Chondrocyte (in vitro differentiated cells): ENCODE measurements at places on chromosomes 6 and 20. TPM values are rescaled to one million over a fixed set of nuclear protein-coding genes. Genes with fewer than 3 reads are reported as not detected.

PPDPF gene
- total RNA-seq = 245 to 268 TPM (median 261 TPM) in 3 replicates

NRSN1 gene
- not detected in 3 replicates for total RNA-seq

PRL gene
- total RNA-seq = not detected in 3 replicates

HMGCLL1 gene
- 0.17 TPM in 1 of 3 replicates, not detected in the others for total RNA-seq

HLA-DRB5 gene
- not detected in 3 replicates for total RNA-seq

KCNK15 gene
- total RNA-seq = 0.59 to 1.6 TPM (median 0.77 TPM) in 3 replicates

NCOA3 gene
- total RNA-seq = 38.1 to 56.0 TPM (median 45.2 TPM) in 3 replicates

RGS17 gene
- 1.5 to 2.2 TPM (median 1.8 TPM) in 3 replicates for total RNA-seq

SLC52A3 gene
- not detected in 3 replicates for total RNA-seq

ULBP1 gene
- 2.8 to 29.8 TPM (median 29.8 TPM) in 3 replicates for total RNA-seq

HCRTR2 gene
- not detected in 3 replicates for total RNA-seq

HLA-DQB1 gene
- not detected in 3 replicates for total RNA-seq

DNA sequence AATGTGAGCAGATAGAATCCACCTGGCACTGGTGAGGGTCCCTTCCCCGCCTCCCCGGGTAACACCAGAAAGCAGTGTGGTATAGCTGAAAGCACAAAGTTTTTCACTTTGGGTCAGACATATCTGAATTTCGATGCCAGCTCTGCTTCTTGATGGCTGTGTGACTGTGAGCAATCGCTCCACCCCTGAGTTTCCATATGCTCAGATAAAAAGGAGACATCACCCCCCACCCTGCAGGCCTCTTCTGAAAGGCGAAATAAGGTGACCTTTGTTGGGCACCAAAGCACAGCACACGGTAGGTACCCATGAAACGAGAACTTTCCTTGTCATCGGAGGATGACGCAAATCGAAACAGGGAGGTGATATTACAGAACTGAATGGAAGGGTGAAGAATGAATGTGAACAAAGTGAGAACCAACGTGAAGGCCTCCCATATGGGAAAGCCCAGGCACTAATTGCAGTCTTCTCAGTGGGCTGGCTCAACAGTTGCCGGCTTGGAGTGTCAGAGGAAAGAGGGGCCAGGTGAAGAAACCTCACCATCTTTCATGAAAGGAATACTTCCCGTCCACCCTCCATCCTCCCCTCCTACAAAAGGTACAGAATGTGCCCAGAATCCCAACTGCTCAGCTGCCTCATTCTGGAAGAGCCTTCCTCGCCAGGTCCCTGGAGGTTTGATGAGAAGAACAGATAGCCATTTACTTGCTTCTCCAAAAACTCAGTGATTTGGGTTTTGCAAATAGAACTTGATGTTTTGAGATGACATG lies 61.8 kb downstream of the NFATC2 start:
- DNase-seq = no peak

DNA sequence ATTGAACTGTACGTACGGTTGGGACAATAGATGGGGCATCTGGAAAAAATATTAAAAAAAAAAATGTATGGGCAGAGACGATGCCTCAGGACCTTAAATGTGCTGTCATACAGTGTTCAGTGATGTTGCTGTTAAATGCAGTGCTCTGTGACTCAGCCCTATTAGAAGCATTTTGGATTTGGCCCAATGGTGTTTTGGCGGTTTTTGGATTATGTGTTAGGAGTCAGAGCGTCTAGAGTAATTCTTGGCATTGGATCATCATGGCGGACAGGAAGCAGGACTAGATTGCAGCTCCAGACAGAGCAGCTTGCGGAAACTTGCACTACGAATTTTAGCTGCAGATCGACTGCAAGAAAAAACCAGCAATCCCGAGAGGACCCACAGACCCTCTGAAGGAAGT lies 280.0 kb downstream of the SOX4 start:
- DNase-seq = no peak

DNA sequence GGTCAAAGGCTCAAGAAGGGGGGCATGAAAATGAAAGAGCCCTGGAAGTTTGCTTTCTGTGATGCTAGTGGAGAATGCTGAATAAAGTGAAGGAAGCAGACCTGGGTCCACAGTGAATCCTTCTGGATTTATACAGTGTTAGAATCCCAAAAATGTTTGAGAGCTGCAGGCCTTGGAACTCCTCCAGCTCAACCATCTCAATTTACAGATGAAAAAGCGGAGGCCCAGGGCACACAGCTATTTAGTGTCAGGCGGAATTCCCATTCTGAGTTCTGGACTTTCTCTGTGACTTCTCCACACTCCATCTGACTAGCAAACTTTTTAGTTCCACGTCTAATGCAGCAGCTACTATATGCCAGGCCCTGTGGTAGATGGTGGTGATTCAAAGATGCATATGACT lies 1.5 kb upstream of the PRSS35 start:
- no peak for DNase-seq

DNA sequence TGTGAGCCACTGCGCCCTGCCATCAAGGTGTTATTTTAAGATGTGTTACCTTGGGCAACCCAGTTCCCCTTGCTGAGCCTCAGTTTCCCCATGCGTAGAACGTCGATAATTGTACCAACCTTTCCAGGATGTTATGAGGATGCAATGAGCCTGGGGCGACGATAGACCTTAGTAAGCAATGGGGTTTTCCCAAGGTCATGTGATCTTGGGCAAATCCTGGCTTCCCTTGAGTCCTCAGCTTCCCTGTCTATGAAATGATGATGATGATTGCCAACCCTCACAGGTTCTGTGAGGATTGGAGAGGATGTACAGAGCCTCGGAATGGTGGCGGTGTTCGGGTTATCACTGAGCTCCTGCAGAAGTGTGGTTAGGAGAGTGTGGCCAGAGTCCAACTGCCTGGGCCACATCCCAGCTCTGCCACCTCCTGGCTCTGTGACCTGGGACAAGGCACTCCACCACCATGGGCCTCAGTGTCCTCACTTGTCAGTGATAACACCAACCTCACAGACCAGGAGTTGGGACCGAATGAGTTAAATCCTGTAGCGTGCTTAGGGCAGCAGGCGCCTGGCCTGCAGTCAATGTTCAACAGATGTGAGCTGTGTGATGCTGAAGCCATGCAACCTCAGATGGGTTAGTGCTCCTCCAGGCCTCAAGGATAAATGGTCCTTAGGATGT lies 23.4 kb downstream of the SIRPA start:
- no peak for DNase-seq

DNA sequence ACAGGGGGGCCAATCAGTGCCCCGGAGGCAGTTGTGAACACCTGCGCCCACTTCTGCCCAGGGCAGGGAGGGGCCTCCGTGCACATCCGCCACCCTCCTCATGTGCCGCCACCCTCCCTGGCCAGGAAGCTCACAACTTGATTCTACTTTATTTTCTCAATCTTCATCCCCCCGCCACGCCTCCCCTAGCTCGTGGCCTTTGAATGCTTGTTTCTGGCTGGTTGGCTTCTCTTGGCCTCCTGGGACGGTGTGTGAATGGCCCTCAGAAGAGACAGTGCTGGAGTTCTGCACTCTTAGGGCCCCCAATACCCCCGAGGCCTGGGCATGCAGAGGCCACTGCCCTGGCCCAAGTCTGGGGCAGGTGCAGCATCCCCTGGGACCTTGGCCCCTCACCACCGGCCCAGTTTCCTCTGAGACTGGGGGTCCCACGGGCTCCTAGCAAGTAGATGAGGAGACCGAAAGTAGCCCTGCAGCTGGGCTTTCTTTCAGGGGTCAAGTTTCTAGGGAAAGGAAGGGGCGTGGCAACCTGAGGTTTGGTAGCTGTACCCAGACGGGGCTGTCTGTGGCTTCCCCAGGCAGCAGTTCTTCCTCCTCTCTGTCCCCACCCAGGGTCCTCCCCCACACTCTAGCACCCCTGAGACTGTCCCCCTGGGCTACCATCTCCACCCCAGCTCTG lies 1.3 kb downstream of the RGS19 start:
- DNase-seq = no peak

- no peak for DNase-seq
Measured at GRCh38 chr6:105453968-105454367, 51.1 kb upstream of the PREP start.

- no peak for DNase-seq
Measured at GRCh38 chr20:57004416-57004815, 262.0 kb downstream of the BMP7 start.

- no peak for DNase-seq
Measured at GRCh38 chr6:5230081-5230480, 30.7 kb downstream of the LYRM4 start.

GRCh38 chr6:33205191-33206026 lies 954 bp downstream of the HSD17B8 start:
- no peak for DNase-seq

GRCh38 chr6:90216072-90216977 lies 80.3 kb downstream of the BACH2 start:
- no peak for DNase-seq

DNA sequence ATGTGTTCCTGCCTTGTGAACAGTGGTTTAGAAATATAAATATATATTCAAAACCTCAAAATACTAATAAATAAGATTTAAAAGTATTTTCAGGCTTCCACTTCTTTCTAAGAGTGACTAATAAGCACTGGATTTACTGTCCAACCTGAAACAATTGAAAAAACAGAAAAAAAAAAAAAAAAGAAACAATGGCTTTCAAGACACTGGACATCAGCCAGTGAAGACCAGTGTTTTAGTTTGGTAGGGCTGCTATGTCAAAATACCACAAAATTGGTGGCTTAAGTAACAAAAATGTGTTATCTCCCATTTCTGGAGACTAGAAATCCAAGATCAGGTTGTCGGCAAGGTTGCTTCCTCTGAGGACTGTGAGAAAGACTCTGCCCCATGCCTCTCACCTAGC lies 101.4 kb upstream of the PDE7B start:
- no peak for DNase-seq

GRCh38 chr6:166777096-166777630 lies 150.1 kb upstream of the RPS6KA2 start:
- DNase-seq = no peak
